ENCODE measurements at places on chromosomes 4 and X.

GRCh38 chr4:92189146-92189545 lies 114.6 kb upstream of the GRID2 start:
- DNase-seq: no peak

DNA sequence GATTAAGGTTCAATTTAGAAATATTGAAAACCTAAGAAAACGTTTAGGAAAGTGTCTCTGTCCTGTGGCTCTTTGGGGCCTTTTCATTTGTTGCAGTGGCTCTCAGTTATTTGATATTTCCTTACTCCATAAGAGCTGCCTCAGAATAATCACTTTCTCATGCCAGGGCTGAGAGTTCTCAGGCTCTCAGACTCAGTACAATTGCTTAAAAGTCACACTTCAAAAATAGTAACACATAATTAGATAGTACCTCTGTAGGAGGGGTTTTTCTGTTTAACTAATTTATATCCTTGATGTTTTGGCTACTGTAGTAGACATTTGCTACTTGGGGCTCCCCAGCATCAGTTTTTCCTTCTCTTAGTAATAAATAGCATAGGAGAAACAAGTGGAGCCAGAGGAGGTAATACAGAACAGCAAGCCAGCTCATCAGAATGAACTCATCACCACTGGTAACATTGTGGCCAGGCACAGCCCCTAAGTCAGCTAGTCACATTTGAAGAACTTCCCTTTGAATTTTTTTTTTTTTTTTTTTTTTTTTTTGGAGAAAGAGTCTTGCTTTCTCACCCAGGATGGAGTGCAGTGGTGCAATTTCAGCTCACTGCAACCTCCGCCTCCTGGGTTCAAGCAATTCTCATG lies 8.0 kb upstream of the HNRNPD start:
- DNase-seq: no peak

DNA sequence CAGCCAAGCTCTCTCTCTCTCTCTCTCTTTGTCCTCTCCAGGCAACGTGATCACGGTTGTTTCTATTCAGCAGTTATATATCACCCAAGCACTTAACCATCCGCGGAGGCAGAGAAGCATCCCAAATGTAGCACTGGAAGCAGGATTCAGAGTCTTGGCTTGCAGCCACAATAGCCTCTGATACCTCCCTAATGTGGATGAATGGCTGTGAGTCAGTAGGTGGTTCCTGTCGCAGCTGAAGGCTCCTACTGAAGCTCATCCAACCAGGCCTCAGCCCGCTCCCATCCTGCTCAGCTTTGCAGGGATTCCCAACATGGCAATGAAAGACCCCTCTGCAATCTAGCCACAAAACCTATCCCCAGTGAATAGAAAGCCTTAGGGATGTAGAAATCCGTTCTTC lies 5.1 kb downstream of the HS6ST2 start:
- no peak for DNase-seq

- DNase-seq: no peak
Measured at GRCh38 chrX:13855689-13856450, 39.0 kb upstream of the GPM6B start.

DNA sequence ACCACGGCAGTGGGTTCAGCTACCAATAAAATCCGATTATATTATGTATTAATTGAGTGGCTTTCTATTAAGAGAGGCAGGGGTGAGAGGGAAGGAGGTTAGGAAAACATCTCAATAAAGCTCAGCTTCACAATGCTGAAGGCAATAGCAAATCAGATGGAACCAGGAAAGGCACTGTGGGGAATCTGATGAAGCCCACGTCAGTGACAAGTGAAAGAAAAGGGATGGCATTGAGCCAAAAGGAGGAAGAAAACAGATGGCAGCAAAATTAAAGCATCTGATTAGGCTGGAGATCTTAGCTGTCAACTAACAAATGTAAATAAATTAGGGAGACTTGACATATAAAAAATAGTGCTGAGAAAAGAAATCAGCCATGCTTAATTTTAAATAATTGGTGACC lies 180.9 kb downstream of the RASL11B start:
- no peak for DNase-seq

GRCh38 chr4:14277505-14277904 lies 650.0 kb upstream of the BOD1L1 start:
- DNase-seq: no peak

- no peak for DNase-seq
Measured at GRCh38 chrX:12002876-12003275, 135.4 kb upstream of the FRMPD4 start.

DNA sequence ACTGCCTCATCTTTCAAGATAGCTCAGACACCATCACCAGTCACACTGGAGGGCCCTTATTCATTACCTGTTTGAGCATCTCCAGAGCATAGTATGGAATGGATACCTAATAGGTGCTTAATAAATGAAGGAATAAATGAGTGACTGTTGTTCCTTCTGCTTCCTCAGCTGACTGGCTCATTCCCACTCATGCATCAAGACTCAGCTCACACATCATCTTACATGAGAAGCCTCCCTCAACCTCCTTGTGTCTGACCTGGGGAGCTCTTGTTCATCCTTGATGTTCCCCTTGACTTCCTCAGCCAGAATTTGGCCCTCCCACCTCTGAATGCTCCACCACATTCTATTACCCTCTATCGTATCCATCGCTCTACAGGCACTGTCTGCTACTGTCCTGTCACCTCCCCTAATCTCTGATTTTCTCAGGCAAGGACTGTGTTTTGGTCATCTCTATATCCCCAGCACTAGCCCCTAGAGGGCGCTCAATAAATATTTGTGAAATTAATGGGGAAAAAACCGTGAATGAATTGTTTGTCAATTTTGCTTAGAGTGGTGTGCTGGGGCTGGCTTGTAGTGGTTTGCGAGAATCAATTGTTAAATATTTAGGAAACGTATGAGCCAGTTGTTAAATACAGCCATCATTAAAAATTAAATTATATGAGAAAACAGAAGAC lies 88.3 kb downstream of the NHSL2 start:
- no peak for DNase-seq

- no peak for DNase-seq
Measured at GRCh38 chr4:143882892-143883291, 22.5 kb downstream of the GYPE start.

DNA sequence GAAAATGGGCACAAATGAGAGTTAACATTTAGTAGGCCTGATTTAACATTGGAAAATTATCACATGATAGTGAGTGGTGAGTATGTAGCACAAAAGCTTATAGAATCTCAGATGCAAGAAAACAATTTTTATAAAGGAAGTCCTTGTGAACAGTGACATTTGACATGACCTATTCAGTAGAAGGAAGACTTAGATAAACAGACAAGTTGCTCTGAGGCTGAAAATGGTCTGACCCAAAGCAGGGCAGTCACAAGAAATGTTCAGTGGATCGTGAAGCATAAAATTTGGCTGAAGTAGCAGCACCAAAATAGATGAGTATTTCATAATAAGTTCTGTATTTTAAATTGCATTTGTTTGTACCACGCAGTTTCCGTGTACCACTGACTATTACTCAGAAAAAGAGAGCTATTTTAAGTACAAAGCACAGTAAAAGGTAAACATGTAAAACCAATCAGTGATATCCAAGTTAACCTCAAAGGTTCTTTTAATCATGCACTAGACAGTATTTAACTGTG lies 605.7 kb upstream of the PABPC4L start:
- DNase-seq: no peak

GRCh38 chr4:176032454-176032853 lies 33.2 kb upstream of the WDR17 start:
- DNase-seq: no peak

DNA sequence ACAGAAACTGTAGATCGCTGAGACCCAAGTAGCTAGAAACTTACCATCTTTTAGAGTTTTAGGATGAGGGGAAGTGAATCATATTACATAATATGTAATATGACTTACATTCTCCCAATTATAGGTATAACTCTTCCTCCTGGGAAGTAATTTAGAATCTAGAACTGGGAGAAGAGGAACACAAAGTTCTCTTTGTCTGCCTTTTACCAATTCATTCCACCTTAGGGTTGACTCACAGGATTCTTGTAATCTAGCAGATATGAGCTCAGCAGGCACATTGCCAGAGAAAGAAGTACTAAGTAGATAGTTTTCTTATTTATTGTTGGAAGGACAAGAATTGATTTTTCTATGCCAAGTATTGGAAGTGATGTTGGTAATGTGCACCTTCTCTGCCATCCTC lies 58.0 kb upstream of the CCSER1 start:
- DNase-seq: no peak

GRCh38 chr4:146857298-146857697 lies 88.4 kb downstream of the TTC29 start:
- no peak for DNase-seq

DNA sequence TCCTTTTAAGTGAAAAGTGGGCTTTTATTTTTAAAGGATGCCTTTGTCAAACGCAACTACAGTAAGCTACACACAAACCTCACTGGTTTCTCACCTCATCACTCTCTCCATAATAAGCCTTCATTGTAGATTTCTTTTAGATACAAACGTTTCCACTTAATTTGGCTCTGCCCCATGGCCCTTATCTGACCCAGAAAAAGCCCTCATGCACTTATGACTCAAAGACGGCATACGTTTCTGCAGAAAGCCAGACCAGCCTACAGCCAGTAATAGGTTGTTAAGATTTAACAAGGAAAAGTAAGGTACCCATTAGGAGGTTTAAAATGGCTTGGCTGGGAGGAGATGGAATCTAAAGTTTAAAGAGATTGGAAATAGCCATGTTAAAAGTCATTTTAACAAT lies 914.6 kb upstream of the INTU start:
- DNase-seq: no peak

DNA sequence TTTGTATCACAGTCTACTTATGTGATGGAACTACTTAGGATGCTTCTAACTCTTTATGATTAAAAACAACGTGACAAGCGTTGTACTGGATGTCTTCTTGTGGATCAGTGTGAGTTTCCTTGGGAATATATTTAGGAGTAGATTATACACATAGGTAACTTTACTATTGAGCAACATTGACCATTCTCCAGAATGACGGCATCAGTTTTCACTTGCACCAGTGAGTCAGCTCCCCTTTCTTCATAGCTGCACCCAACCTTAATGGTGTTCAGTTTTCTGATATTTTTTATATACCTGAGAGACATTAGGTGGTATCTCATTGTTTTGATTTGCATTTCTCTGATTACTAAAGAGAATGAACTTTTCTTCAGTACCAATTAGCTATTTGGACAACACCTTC lies 343.9 kb downstream of the ADGRL3 start:
- no peak for DNase-seq

DNA sequence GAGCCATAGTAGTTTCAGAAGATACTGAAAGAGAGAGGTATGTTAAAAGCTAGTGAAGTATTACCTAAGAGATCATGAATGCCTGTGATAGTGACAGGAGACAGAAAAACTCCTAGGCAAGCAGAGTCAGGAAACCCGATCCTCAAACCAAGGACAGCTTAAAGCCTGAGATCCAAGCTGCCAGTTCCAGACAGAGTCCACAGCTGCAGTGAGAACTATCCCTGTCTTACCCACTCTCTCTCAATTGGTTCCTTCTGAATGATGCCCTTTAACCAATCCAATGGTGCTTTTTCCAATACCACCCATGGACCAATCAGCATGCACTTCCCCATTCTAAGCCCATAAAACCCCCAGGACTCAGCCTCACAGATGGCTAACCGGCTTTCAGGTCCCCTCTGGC lies 90.4 kb upstream of the PCDH10 start:
- no peak for DNase-seq

GRCh38 chr4:1366371-1367229 lies 19.6 kb downstream of the UVSSA start:
- no peak for DNase-seq

GRCh38 chrX:136954930-136955329 lies 74.4 kb upstream of the RBMX start:
- DNase-seq: no peak

DNA sequence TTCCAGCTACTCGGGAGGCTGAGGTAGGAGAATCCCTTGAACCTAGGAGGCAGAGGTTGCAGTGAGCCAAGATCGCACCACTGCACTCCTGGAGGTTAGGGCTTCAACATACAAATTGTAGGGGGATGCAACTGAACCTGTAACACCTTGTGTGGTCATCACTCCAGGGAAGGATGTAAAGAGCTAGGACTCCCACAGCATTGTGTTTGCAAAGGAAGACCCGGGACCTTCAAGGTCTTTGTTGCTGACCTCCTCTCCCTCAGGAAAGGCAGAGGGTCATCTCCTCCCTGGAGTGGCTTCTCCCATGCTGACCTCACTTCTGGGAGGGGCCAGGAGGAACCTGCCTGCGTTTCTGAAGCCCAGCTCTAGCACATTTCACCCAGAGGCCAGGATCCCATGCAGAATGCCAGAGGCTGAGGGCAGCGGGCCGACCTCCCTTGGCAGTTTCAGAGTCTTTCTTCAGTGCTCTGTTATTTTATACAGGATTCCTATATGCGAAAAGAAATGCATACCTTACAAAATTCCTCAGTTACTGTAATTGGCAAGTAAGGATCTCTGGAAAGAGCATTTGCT lies 80.2 kb downstream of the HTRA3 start:
- DNase-seq: no peak

- DNase-seq: no peak
Measured at GRCh38 chr4:122959981-122960610, 37.7 kb upstream of the NUDT6 start.

- DNase-seq: no peak
Measured at GRCh38 chr4:186082221-186082620, 13.3 kb downstream of the TLR3 start.

DNA sequence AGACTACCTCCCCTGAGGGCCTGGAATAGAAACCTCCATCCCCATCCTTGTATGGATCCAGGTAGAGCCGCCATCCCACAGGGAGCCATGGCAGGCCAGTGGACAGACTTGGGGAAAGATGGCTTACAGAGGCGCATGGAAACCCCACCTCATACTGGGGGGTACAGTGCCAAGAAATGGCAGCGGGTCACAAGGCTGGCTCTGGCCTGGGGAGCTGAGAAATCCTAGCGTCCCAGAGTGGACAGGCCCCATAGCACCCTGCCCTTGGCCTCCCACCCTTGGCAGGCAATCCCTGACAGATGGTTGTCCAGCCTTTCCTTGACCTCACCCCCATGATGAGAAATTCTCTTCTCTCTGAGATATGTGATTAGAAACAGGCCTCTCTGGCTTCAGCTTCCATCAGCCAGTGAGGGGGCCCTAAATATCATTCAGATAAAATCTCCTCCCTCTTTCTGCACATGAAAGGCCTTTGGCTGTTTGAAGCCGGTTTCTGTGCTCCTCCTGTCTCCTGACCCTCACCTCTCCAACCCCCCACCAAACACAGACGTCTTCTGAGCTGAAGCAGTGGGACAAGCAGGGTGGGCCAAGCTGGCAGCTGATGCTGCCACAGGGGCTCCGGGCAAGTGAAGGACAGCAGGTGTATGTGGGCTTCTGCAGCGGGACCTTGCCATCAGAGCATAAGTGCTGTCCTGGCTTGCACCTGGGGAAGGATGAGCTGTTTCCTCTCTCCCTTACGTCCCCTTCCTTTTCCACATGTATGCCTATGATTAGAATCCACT lies 204.4 kb upstream of the MAMLD1 start:
- DNase-seq: no peak

GRCh38 chrX:49829016-49829415 lies at the start of gene PAGE4:
PAGE4 (plus strand) TSS chrX:49829303; CDS start chrX:49830429, 1,126 bp downstream.
- no peak for DNase-seq

Data from NCI-H2081 treated with DMSO at 0.1 percent for 48 hours (cell line).